Occipital lobe (tissue), 3 donors: ENCODE measurements at places on chromosomes 3 and 15. TPM values are rescaled to one million over a fixed set of nuclear protein-coding genes. Genes with fewer than 3 reads are reported as not detected.

PAK6 gene
- 11.2 TPM for total RNA-seq

ANKUB1 gene
- 0.78 TPM for total RNA-seq

CHL1 gene
- total RNA-seq = 954 TPM

ZIC1 gene
- 15.6 TPM for total RNA-seq

TRH gene
- 1.1 TPM for total RNA-seq

TMEM207 gene
- total RNA-seq = not detected

FAM174B gene
- 13.6 TPM for total RNA-seq

ATP2B2 gene
- 79.5 TPM for total RNA-seq

UNC13C gene
- 47.6 TPM for total RNA-seq

GOLGA6L10 gene
- 3.1 TPM for total RNA-seq

CCDC9B gene
- 1.6 TPM for total RNA-seq

GLDN gene
- 2.3 TPM for total RNA-seq

AMOTL2 gene
- 73.8 TPM for total RNA-seq

GPR176 gene
- 44.3 TPM for total RNA-seq

BTBD1 gene
- 150 TPM for total RNA-seq

DAPK2 gene
- 5.0 TPM for total RNA-seq

PLAAT1 gene
- total RNA-seq = 8.1 TPM

PRTG gene
- 3.0 TPM for total RNA-seq

DPP8 gene
- 83.8 TPM for total RNA-seq

SECISBP2L gene
- total RNA-seq = 85.0 TPM

INKA1 gene
- 12.3 TPM for total RNA-seq

SNAPC5 gene
- total RNA-seq = 10.1 TPM

AADAC gene
- total RNA-seq = not detected

SENP5 gene
- total RNA-seq = 86.3 TPM

EFCC1 gene
- 0.94 TPM for total RNA-seq

CFAP20DC gene
- 4.4 TPM for total RNA-seq

CCR1 gene
- total RNA-seq = 1.7 TPM

TGM5 gene
- not detected for total RNA-seq

PLA2G4E gene
- not detected for total RNA-seq

VGLL3 gene
- 1.7 TPM for total RNA-seq

UMPS gene
- total RNA-seq = 59.9 TPM

ASB14 gene
- total RNA-seq = not detected

RPP25 gene
- 6.4 TPM for total RNA-seq

CASR gene
- total RNA-seq = not detected

MESP2 gene
- total RNA-seq = not detected

SNRPA1 gene
- total RNA-seq = 15.0 TPM

TNNC1 gene
- total RNA-seq = not detected

GPR171 gene
- total RNA-seq = not detected

SH3GL3 gene
- total RNA-seq = 186 TPM

EXOSC7 gene
- total RNA-seq = 24.2 TPM

ANKRD63 gene
- not detected for total RNA-seq

GALNT15 gene
- 2.0 TPM for total RNA-seq

CNTN6 gene
- 4.7 TPM for total RNA-seq

AGBL1 gene
- 0.47 TPM for total RNA-seq

KBTBD12 gene
- 3.4 TPM for total RNA-seq

SLC51B gene
- total RNA-seq = not detected

INSYN1 gene
- 30.1 TPM for total RNA-seq
